ENCODE measurements at places on chromosomes 3 and 15. TPM values are rescaled to one million over a fixed set of nuclear protein-coding genes. Genes with fewer than 3 reads are reported as not detected.

The CLEC3B gene
- total RNA-seq: 17.1 TPM

The FRG2C gene
- total RNA-seq: not detected

The PLSCR5 gene
- total RNA-seq: not detected

The DGKG gene
- 14.9 TPM for total RNA-seq

The SETD2 gene
- 74.7 TPM for total RNA-seq

The CNTN6 gene
- total RNA-seq: 24.1 TPM

The KBTBD13 gene
- total RNA-seq: not detected

The GOLGA6D gene
- total RNA-seq: not detected

GRCh38 chr3:108125550-108126071 is 34.8 kb upstream of the CD47 start:
- DNase-seq: no peak

DNA sequence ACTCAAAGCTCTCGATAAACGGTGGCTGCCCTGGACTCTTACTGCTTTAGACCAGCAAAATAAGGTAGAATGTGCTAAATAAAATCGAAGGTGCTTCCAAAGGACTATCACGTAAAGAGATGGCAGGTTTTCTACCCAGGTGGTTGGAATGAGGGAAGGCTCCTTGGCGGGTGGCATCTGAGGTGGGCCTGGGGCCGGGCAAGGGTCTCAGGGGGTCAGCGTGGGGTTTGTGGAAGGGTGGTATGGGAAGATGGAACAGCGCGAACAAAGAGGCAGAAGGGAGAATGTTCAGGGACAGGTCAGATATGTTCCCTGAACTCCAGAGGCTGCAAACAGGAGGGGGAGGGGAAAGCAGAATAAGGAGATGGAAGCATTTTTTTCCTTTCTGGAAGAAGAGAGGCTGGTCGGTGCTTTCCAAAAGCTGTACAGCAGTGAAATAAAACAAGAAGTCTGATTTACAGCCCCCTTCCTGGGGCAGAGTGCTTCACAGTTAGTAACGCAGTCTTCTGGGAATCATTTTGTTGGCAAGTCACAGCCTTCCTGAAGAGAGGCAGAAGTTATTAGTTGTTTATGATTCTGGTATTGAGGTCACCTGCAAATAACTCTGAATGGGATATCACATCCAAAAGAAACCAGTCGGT is 58.3 kb upstream of the ATG7 start:
- no peak for DNase-seq

DNA sequence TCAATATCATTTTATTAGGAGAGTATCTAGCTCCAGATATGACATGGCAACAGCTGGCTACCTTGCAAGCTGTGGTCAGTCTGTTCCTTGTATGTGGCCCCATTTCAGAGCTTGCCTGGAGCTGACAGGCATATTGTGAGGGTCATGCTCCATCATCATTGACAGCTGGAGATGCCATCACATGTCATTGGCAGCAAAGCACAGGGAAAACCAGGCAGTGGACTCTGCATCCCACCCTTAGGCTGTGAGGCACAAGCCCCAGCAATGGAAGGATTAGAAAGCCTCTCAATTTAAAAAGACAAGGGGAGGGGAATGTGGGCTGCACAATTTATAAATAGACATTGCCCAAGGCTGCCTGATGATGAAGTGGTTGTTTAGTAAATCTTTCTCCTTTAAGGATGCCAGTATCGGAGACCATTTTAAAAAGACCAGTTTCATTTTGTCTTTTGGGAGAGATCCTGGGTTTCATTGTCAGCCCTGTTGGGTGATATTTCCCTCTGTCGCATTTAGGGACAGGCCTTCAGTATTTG is 27.9 kb downstream of the LNP1 start:
- DNase-seq: no peak

DNA sequence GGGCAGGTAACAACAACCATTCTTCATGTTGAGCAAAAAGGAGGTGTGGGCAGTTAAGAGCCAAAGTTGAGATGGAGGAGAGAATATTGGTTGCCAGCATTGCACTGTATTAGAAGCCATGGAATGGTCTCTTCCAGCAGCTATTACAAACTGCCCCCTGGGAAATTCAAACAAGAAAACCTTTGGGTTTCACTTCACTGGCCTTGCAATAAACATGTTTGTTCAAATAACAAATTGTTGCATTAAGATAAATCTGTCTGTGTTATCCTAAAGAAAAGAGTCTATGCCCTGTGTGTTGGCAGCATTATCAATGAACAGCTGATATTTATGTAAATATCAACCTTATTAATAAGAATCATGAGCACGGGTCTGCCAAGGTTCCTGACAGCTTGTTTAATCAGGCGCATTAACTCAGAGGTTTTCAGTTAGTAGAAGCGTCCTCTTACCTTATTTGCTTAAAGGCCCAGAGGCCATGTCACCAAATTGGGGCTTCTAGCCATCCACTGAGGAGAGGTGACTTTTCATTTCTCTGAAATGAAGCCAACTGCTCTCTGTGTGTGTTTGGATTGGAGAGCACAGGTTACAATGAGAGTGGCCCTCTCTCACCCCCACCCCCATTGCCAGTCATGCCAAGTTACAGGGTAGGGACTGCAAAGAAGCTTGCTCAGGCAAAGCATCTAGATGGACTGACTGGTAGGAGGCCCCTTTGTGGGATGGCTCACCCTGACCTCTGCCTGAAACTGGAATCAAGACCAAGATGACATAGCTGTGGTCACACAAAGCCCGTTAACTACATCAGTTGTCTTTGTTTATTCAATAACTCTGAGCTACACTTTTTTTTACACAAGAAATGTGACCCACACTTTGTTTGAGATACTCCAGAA is 10.5 kb downstream of the FILIP1L start:
- DNase-seq: no peak

DNA sequence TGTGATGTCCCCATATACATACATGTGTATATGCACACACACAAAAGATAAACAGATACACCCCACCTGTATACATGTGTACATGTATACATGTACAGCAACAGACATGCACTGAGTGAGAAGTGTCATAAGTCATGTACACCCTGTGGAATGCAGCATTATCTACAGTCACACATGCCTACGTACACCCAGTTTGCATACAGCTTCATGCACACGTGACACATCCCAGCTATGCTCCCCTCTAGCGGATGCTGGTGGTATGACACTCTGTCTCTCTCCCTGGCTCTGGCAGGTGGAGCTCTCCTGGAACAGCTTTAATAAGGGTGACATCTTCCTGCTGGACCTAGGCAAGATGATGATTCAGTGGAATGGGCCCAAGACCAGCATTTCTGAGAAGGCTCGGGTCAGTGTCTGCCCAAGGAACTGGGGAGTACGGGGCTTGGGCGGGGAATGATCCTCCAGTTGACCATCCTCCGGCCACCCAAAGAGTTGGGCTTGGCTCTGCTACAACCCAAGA is 6.3 kb downstream of the VILL start:
- DNase-seq: peak; percentile 64

DNA sequence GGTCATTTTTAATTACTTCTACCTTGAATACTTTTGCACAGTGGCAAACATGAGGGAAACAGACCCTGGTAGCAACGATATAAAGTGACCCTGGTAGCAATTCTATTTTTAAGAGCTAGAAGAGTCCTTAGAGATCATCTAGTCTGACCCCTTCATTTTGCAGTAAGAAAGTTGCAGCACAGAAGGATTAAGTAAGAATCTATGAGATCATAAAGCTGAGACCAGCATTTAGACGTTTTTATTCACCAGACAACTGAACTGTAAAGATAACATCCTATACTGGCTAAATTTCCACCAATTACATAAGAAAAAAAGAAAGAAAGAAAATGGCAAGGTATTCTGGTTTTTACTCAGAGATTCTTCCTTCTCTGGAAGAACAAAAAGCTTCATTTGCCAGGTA is 49.9 kb downstream of the LRRFIP2 start:
- DNase-seq: no peak

GRCh38 chr3:10238345-10239183 is 9.7 kb upstream of the TATDN2 start:
- no peak for DNase-seq

DNA sequence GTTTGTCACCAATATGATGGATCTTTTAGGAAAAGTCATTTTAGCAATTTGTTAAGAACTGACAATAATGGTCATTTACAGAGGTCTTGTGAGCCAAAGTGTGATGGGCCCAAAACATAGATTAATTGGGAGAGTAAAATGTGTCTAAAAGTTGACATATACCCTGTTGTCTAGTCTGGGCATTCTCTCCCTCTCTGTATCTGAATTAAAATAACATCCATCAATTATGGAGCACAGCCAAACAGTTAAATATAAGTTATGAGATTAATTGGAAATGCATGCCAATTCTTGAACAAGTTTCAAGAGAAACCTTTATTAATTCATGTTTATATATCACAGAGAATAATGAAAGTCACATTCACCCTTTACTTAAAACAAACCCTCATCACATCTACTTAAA is 13.6 kb upstream of the NANOGP8 start:
- DNase-seq: no peak

- DNase-seq: no peak
Observed at GRCh38 chr3:106212665-106213222, 343.9 kb upstream of the CBLB start.

GRCh38 chr3:81980596-81981494 is 219.4 kb upstream of the GBE1 start:
- DNase-seq: no peak

DNA sequence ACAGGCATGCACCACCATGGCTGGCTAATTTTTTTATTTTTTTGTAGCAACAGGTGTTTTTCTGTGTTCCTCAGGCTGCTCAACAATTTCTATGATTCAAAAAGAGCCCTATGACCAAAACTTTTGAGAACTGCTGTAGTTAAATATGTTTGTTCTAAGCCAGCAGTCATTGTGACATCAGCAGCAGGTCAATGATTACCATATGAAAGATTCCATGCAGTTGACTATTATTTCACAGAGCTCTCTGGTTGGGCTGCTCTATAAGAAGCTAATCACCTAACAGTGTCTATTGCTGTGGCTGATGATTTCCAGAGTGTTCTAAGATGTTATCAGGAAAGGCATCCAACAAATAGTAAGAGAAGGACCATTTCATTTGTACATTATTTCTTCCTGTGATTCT is at the start of gene CCDC54:
Gene CCDC54, plus strand, starts transcription at position 289 of the 400 bp plus-strand sequence. CDS start 149 bp downstream, outside the sequence.
- DNase-seq: no peak

GRCh38 chr15:81809543-81809942 is 236.3 kb downstream of the MEX3B start:
- DNase-seq: no peak

GRCh38 chr3:176872771-176873209 is 324.5 kb downstream of the TBL1XR1 start:
- no peak for DNase-seq
